ENCODE measurements at places on chromosomes 12 and 14.

DNA sequence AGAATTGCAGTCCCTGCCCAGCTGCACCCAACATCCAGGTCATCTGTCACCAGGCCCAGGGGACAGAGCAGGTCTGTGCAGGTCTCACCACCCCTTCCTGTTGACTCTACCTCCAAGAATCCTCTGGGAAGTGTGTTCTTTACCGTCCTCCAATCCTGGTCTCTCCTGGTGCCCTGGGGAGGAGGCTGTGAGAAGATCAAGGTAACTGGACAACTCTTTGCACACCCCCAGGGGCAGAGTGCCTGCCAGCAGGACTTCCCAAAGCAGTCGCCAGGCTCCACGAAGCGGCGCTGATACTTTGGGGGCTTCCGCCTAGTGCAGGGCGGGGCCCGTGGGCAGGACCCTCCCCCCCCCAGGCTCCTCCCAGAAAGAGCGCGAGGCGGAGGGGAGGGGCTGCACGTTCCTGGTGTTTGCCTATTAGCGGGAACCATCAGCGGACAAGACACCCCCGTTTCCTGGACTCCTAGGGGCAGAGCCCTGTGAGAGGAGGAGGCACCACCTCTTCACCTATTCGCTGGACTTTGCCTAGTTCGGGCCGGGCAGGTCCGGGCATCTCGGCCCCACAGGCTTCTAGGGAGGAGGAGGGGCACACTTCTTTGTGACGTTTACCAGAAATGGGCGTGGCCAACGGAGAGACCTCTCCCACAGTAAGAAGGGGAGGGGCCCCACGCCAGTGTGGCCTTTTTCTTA is 918.0 kb downstream of the AACS start:
- DNase-seq, result peak; percentile 16

DNA sequence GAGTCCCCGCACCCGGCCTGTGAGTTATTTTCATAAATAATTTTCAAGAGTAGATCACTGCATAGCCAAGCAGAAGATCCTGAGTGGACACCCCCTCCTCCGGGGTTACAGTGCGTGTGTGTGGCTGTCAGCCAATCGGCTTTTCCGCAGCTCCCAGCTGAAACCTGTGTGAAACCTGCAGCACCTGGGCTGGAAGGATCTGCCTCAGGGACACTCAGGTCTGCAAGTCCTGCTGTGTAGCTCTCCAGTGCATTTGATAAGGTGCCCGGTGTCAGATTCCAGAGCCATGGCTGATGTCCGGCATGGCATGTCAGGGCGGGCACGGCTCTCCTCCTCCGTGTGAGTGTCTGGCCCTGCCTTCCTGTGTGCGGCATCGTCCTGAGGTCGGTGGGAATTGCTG is 124.8 kb downstream of the GLT1D1 start:
- no peak for DNase-seq

DNA sequence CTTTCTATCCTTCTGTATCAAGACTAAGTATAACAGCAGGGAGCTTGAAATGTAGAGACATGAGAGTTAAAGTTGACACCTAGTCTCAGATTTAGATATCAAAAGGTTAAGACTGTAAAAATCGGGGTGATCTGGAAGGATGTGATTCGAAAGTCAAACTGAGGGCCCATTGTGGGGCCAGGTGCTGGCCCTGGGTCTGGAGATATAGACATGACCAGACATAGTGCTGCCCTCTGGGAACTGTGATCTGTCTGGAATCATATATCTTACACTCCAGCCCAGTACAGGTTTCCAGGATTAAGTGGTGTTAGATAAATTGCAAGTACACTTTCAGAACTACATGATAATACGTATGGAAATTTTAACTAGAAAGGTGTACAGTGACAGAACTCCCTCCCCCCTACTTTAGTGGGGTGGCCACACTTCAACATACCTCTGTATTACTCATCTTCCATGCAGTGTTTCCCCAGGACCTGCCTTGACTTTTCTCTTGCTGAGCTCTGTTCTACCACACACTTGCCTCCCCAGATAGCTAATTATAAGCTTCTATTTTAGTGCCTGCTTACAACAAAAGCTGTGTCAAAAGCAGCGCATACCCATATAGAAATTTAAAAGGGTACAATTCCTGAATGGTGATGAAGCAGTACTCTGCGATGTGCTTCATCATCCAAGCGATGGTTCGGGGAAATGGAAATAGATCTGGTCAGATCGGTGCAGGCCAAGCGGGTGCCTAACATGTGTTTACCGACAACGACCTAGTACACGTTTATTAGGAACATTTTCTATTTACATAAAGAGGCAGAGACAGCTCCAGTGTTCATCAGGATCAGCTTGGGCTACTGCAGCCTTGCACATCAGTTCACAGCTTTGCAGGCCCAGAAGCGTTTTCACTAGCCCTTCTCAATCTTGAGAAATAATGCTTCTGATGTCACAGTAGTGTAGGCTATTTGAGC is 68.7 kb downstream of the ARF6 start:
- no peak for DNase-seq

DNA sequence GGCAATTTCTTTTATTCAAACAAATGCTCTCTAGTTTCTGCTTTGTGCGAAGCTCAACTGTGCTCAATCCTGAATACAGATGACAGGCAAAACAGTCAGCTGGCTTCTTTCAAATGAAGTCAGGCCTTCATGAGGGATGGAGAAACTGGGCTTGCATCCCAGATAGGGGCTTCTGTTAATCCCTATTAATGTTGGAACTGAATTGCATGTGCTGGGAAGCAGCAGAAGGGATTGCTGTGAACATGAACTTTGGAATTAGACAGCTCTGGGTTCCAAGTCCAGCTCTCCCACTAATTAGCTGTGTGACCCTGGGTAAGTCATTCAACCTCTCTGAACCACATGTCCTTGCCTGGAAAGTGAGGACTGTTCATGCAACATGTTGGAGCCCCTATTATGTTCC is 21.1 kb upstream of the CORO1C start:
- DNase-seq, result peak; percentile 34

- DNase-seq, result no peak
Measured at GRCh38 chr12:93184672-93185368, 192.9 kb upstream of the NUDT4 start.

- no peak for DNase-seq
Measured at GRCh38 chr14:75411214-75411540, 16.6 kb upstream of the JDP2 start.

GRCh38 chr12:84201976-84202375 is 710.6 kb downstream of the SLC6A15 start:
- DNase-seq, result no peak

- DNase-seq, result peak; percentile 32
Measured at GRCh38 chr12:51329742-51330141, 5.8 kb upstream of the BIN2 start.

All from adipocyte (in vitro differentiated cells).